ENCODE measurements at places on chromosomes 12 and 14.

DNA sequence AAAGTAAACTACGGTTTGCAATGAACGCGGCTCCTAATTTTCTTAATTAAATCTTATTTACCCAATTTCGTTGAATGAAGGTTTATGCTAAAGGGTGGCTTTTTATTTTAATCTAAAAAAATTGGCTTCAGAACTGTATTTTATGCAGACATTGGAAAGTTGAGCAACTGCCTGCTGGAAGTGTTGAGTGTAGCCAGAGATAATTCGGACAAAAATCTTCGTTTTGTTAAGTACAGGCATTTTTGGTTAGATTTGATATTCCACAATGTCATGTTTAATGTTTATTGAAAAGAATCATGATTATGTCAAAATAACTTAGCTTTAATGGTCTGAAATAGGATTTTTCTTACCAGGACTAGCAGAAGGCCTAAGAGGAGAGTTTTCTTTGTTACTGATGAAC lies 875 bp downstream of the IRAK3 start:
- peaks cover 59% of the 10 kb centered on the region for H3K27me3 ChIP-seq
- no peak overlapping the region for H3K27ac ChIP-seq
- no peaks in the 10 kb centered on the region for H3K4me1 ChIP-seq
- no peak overlapping the region for H3K4me3 ChIP-seq

GRCh38 chr14:73472185-73473114 lies 14.1 kb upstream of the NUMB start:
- DNase-seq, result peak; percentile 67
- H3K36me3 ChIP-seq, result no peaks in the 10 kb centered on the region
- no peak overlapping the region for H3K27ac ChIP-seq
- H3K4me1 ChIP-seq, result no peaks in the 10 kb centered on the region
- no peak overlapping the region for H3K4me3 ChIP-seq

GRCh38 chr12:31018790-31019505 lies 54.7 kb upstream of the DDX11 start:
- no peaks in the 10 kb centered on the region for H3K27me3 ChIP-seq
- H3K36me3 ChIP-seq, result no peaks in the 10 kb centered on the region
- H3K4me1 ChIP-seq, result no peaks in the 10 kb centered on the region
- H3K4me3 ChIP-seq, result no peak overlapping the region
- DNase-seq, result no peak

DNA sequence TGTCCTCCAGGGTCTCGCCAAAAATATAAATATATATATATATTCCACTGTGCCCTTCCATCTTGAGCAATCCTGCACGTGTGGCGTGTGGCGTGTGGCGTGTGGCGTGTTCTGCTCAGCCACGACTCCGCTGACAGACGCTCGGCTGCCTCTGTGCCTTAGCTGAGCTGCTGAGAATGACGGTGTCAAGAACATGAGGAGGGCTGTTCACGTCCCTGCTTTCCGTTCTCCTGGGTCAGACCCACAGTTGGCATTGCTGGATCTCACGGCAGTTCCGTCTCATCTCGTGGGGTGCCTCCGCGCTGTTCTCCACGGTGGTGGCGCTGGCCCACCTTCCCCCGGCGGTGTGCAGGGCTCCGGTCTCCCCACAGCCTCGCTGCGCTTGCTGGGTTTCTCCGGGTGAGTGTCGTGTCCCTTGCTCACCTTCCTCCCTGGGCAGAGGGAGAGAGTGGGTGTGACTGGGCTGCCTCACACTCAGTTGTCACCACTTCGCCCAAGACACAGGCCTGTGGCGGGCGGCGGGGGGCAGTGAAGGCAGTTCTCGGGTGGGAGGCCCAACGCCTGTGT lies 9.4 kb downstream of the GPR132 start:
- DNase-seq, result no peak
- H3K27me3 ChIP-seq, result no peaks in the 10 kb centered on the region
- no peak overlapping the region for H3K4me3 ChIP-seq
- H3K4me1 ChIP-seq, result no peaks in the 10 kb centered on the region
- H3K27ac ChIP-seq, result no peak overlapping the region

- peak overlapping the region; percentile 21 for H3K27ac ChIP-seq
- peaks cover 6% of the 10 kb centered on the region for H3K36me3 ChIP-seq
- no peak for DNase-seq
- H3K4me1 ChIP-seq, result peaks cover 19% of the 10 kb centered on the region
Measured at GRCh38 chr14:63454436-63454835, 88.7 kb downstream of the PPP2R5E start.

GRCh38 chr12:2344885-2345284 lies 292.1 kb downstream of the CACNA1C start:
- no peaks in the 10 kb centered on the region for H3K27me3 ChIP-seq
- no peak for DNase-seq
- no peak overlapping the region for H3K27ac ChIP-seq
- H3K4me1 ChIP-seq, result peaks cover 6% of the 10 kb centered on the region

GRCh38 chr14:50000380-50001150 lies 107.7 kb downstream of the ARF6 start:
- no peaks in the 10 kb centered on the region for H3K27me3 ChIP-seq
- H3K36me3 ChIP-seq, result no peaks in the 10 kb centered on the region
- H3K4me1 ChIP-seq, result peaks cover 45% of the 10 kb centered on the region
- peak; percentile 58 for DNase-seq

GRCh38 chr12:57474430-57474829 lies 5.2 kb downstream of the ARHGAP9 start:
- peaks cover 71% of the 10 kb centered on the region for H3K27me3 ChIP-seq
- DNase-seq, result no peak
- no peak overlapping the region for H3K4me3 ChIP-seq
- H3K27ac ChIP-seq, result no peak overlapping the region

DNA sequence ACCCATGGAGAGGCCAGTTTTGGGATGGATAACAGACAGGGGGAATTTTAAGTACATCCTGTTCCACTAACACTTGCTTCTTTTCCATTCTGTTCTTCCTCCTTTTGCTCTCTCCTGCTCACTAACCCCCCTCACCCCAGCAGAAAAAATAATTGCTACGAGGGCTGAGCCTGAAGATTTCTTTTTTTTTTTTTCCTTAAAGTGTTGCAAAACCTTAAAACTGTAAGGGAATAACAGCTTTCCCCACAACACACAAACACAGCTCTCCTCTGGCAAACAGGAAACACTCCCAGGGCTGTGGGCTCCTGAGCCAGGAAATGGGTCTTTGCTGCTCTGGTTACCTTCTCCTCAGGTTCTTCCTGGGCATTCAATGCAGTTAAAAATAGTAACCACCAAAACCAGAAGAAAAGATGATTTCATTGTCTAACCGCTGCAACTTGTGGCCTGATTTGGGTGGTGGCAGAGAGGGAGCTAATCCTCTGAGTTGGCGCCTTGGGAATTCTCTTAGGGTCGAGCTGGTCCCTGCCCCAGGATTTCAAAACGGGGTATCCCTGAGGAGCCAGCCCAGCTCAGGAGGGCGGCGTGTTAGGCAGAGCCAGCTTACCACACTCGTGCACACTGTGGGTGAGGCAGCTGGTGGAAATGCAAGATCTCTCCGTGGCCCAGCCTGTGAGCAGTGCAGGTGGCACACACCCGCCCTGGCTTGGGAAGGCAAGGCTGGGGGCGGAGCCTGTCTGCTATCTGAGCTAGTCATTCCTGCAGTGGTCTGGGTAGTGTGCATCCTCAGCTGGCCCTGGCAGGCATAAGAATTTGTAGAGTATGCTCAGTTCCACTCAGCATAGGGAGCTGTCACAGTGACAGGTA lies 17.1 kb upstream of the EMP1 start:
- H3K4me1 ChIP-seq, result peaks cover 26% of the 10 kb centered on the region
- H3K27ac ChIP-seq, result peak overlapping the region; percentile 62
- H3K36me3 ChIP-seq, result no peaks in the 10 kb centered on the region
- H3K4me3 ChIP-seq, result peak overlapping the region; percentile 26

GRCh38 chr12:80641936-80642335 lies 65.5 kb upstream of the MYF6 start:
- H3K4me3 ChIP-seq, result no peak overlapping the region
- no peaks in the 10 kb centered on the region for H3K36me3 ChIP-seq
- peaks cover 25% of the 10 kb centered on the region for H3K27me3 ChIP-seq
- no peaks in the 10 kb centered on the region for H3K4me1 ChIP-seq

GRCh38 chr12:20798554-20798953 lies 12.0 kb upstream of the SLCO1B3 start:
- H3K27ac ChIP-seq, result no peak overlapping the region
- peak; percentile 14 for DNase-seq
- H3K36me3 ChIP-seq, result no peaks in the 10 kb centered on the region
- H3K27me3 ChIP-seq, result no peaks in the 10 kb centered on the region
